ENCODE measurements at places on chromosomes 7 and 10. TPM values are rescaled to one million over a fixed set of nuclear protein-coding genes. Genes with fewer than 3 reads are reported as not detected.

The BLNK gene
- not detected for total RNA-seq

The PDE6C gene
- total RNA-seq, result not detected

The DOCK1 gene
- total RNA-seq, result 69.7 TPM

The ADAM12 gene
- 82.7 TPM for total RNA-seq

The CCDC6 gene
- 44.1 TPM for total RNA-seq

The GFRA1 gene
- 0.18 TPM for total RNA-seq

The FGFBP3 gene
- 1.2 TPM for total RNA-seq

The SLC26A5 gene
- not detected for total RNA-seq

The TAF5 gene
- total RNA-seq, result 3.8 TPM

The NRCAM gene
- total RNA-seq, result 5.4 TPM

The C7orf33 gene
- total RNA-seq, result not detected

The RAB19 gene
- not detected for total RNA-seq
